ENCODE measurements at places on chromosomes 13 and 19.

GRCh38 chr13:98022210-98022609 lies 68.7 kb downstream of the IPO5 start:
- no peak for DNase-seq

DNA sequence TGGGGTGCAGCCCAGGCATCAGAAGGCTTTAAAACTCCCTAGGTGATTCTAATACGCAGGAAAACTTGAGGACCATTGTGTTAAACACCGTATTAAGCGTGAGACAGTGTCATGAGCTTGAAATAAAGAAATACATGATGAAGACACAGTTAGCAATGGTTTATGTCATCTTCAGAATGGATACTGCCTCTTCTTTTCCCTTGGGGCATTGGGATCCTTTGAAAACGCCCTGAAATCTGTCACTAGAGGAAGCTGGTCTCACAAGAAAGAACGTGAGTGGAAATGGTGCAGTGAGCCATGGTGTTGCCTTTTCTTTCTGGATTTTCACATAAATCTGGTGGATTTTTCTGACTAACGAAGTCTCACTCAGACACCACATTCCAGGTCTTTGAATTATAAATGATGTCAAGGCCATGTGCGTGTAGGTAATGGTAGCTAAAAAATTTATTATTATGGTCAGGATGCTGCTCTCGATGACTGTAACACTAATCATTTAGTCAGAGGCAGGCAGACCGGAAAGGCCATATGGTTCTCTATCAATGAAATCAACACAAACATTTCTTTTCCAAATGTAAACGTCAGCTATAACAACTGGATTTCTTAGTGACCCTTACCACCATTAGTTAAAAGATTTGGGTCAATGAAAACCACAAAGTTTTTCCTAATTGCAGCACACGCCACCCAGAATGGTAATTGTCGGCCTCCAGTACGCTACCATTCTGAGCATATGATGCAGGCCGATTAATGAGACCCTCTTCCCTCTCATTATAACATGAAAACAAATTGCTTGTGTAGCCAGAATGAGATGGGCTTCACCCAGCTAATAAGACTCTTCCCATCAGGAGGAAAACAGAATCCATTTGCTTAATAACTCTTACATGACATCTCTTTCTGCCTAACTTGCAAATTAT lies 105.6 kb downstream of the SLC7A1 start:
- DNase-seq = no peak

- no peak for DNase-seq
These were observed 543.3 kb upstream of the SPRY2 start for GRCh38 chr13:80884056-80884785.

DNA sequence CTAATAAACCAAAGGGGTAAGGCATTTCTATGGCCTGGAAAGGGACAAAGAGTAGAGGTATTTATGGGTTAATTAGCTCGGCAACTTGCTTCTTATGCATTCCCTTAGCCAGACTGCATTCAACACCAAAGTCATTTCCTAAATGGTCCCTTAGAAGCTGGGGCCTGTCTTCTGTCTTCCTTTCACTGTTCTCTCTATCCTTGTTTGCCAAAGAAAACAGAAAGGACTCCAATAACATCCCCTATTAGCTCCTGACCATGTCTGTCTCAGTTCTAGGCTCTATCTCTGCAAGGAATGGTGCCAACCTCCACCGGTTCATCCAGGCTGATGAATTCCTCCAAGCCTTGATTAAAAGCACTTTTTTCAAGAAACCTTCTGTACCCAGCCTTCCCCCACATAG lies 123.5 kb downstream of the KCTD12 start:
- no peak for DNase-seq

- no peak for DNase-seq
These were observed 24.1 kb downstream of the ADGRL1 start for GRCh38 chr19:14181906-14182305.

DNA sequence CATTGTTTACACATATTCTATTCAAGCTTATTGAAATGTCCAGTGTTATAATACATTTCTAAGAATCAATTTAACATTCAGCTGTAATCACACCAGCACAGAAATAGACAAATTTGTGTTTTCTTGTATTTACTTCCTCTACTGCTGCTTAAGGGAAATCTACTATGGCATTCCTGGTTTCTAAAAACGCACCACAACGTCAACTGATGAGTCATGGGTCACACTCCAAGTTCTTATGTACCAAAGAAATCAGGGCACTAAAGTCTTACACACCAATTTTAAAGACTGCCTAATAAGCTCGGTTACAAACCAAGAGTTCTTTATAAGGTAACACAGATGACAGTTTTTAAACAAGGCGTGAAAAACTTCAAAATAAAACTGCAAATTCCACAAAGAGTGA lies 13.2 kb downstream of the LNX2 start:
- no peak for DNase-seq

- DNase-seq = no peak
These were observed 744.8 kb downstream of the PCDH17 start for GRCh38 chr13:58376349-58376748.

- no peak for DNase-seq
These were observed 321.9 kb downstream of the FOXO1 start for GRCh38 chr13:40344270-40345148.

GRCh38 chr13:111317571-111318345 lies 2.7 kb upstream of the TEX29 start:
- no peak for DNase-seq

Data from CD4-positive, alpha-beta T cell treated with Interleukin-4 for 4 hours (primary cell).